B cell (primary cell): ENCODE measurements at places on chromosomes 13 and 19. TPM values are rescaled to one million over a fixed set of nuclear protein-coding genes. Genes with fewer than 3 reads are reported as not detected.

GPALPP1 gene
- 41.8 and 45.6 TPM in 2 replicates for total RNA-seq

DNA sequence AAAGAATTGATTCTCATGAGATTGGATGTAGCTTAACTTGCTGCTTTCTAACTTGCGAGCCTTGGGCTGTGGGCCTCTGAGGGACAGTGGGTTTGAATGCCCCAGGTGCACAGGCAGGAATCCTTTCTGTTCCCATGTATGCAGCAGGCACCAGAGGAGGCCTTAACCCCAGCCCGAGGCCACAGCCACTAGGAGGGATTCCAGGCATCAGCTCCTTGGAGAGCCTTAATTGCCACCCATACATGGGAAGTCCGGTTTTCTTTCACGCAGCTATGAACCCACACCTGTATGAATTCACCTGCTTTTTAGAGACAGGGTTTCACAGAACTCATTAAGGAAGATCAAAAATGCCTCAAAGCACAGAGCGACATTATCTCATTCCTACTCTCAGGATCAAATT, 117.9 kb downstream of the CRYL1 start:
- no peak for DNase-seq

ZNF724 gene
- 7.9 and 10.0 TPM in 2 replicates for total RNA-seq

ZFP82 gene
- 14.4 and 14.6 TPM in 2 replicates for total RNA-seq

DNA sequence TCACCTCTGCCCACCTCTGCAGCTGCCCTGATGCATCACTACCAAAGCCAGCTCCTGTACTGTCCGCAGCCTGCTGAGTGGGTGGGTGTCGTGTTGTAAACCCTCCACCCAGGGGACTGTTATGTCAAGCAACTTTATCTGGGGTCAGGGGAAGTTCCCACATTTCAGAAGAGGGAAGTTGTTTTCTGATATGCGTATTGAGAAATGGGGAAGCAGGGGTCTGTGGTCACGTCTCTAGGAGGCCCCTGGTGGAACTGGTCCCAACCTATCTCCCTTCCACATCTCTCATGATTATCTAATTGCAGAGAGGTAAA, 31.2 kb downstream of the CLEC17A start:
- peak; percentile 91 for DNase-seq

GRCh38 chr19:42252365-42253244, 2.3 kb downstream of the ERF start:
- peak; percentile 46 for DNase-seq

DNA sequence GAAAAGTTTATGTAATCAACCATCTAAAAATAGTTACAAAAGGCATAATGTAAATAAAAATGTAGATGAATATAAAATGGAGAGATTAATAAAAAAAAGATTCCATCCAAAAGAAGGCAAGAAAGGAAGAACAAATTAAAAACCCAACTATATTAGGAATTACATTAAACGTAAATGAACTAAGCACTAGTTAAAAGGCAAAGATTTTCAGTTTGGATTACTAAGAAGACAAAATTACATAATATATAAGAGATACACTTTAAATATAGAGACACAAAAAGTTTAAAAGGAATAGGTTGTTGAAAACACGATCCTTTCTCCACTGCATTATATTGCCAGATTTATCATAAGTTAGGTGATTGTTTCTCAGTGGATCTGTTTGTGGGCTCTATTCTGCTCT, 27.3 kb downstream of the NUFIP1 start:
- DNase-seq, result no peak

- DNase-seq, result peak; percentile 72
These were observed 1.2 kb downstream of the BLVRB start for GRCh38 chr19:40464059-40465024.

DNA sequence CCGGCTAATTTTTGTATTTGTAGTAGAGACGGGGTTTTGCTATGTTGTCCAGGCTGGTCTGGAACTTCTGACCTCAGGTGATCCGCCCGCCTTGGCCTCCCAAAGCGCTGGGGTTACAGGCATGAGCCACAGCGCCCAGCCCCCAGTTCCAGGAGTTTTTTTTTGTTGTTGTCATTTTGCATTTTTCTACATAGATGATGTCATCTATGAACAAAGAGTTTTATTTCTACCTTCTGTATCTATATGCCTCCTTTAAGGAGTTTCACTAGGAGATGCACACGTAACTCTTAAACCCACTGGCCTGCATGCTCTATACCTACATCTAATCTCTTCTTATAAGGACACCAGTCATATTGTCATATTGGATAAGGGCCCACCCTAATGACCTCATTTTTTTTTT, 4.8 kb downstream of the DHDH start:
- no peak for DNase-seq

IQCN gene
- 63.6 and 67.7 TPM in 2 replicates for total RNA-seq

- no peak for DNase-seq
These were observed 323.5 kb downstream of the FOXO1 start for GRCh38 chr13:40342901-40343300.

- no peak for DNase-seq
These were observed 30.9 kb downstream of the TUBA3C start for GRCh38 chr13:19150712-19151228.

GRCh38 chr19:53545271-53546065, 7.5 kb downstream of the ZNF331 start:
- DNase-seq, result peak; percentile 31

IZUMO2 gene
- not detected in 2 replicates for total RNA-seq

ELSPBP1 gene
- not detected in 2 replicates for total RNA-seq

DNA sequence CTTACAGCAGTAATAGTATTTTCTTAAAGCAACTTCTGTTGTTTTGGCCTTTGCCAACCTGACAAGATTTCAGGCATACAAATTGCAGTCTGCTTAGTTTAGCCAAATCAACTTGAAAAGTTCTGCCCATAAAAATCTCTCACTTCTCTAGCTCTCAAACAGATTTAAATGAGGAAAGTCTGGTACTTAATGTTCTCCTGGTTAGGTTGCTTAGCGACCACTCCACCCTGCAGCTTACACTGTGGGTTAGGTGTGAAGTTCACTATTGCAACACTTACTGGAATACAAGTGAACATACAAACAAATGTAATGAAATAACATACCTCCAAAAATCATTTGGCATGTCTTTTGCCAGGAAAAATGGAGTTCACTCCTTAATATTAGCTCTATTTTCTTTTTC, 178.7 kb upstream of the PCDH9 start:
- no peak for DNase-seq
